ENCODE measurements at places on chromosomes 11 and 22.

DNA sequence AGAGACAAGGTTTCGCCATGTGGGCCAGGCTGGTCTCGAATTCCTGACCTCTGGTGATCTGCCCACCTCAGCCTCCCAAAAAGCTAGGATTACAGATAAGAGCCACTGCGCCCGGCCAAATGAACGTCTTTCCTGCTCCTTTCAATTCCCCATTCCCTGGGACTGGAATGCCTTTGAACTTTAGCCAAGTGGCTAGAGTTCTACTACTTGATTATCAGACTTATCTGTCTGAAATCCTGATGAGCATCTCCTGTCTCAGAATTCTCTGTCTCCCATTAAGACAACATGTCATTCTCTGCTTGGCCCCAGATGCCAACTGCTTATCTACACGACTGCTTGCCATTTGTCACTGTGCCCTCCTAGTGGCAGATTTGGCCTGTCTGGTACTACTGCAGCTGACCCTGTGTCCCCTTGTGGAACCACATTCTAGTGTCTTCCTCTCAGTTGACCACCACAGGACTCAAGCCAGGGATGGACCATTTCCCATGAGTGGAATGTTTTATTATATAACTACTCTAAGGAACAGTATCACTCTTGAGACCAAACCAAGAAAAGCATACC, 33.1 kb upstream of the IPO7 start:
- no peak for DNase-seq

DNA sequence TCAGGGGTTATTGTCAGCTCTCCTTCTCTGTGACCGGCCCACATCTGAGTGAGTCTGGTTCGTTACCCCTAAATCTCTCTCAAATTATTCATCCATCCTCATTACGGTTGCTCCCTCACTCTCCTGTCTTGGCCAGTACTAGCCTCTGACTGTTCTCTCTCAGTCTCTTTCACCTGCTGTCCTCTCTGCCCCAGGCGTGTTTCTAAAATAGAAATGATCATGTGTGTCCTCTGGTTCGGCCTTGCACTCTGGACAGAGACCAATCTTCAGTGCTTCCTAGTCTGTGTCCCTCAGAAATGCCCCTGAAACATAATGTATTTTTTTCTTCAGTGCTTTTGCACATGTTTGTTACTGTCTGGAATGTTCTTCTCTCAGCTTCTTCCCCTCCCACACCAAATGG, 4.9 kb downstream of the PSMD13 start:
- DNase-seq: no peak

DNA sequence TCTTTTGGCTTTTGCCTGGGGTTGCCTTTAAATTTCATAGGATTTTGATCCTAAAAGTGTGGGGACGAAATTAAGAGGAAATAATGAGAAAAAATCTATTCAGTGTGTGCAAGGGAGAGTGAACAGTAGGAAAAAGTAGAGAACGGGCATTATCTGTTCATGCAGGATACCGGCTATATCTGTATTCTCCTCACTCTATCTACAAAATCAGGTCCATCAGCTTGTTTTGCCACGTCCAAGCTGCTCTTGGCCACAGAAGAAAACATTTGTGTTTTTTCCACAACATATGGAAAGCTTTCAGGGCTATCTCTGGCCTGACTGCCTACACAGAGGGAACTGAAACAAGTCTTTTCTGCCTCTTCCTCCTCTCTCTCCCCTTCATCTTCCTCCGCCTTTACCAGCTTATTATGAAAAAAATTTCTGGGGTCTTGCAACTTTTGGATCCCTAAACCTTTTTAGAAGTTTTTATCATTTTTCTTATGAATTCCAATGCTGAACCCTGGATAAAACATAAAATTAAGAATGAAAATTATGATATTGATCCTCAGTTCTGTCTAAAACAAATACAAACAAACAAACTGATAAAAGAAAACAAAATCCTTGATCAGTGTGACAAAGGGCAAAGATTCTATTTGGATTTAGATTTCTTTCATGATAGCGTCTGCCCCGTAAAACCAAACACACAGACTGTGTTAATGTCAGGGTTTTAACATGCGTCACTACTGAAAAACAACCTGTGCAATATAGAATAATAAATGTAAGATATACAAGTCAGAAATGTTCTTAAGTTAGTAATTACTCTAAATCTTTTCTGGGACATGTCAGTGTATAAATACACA, 219.7 kb downstream of the CNTN5 start:
- no peak for DNase-seq

DNA sequence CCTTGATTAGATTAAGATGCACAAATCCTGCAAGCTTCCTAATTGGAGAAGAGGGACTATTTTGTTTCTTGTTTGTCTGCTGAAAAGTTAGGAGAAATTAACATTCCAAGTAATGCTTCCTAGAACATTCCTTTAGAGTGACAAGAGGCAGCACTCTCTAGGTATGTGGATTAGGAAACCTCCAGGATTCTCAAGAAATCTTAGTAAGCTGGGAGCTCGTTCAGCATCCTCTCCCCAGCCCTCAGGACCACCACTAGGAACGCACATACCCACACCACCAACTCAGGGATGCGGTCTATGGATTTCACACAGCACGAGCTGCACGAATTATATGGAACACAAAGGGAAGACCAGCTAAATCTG, 52.9 kb downstream of the NCAPD3 start:
- no peak for DNase-seq

GRCh38 chr11:133917921-133918607, 38.7 kb downstream of the IGSF9B start:
- DNase-seq: no peak

DNA sequence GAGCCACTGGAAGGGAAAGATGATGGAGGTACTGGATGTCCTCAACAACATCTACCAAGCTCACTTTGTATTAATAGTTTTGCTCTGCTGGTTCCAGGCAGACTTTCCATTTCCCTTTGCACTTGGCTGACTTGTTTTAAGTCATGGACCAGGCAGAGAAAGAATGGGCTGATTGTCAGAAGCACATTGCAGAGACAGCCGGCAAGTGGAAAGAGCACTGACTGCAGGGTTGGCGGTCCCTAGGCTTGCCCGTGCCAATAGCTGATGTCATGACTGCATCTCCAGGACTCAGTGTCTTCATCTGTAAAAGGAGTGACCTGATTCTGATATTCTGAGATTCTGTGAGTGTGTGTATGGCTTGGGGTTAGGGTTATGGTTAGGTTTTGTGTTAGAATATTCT, 20.9 kb upstream of the NNMT start:
- no peak for DNase-seq

DNA sequence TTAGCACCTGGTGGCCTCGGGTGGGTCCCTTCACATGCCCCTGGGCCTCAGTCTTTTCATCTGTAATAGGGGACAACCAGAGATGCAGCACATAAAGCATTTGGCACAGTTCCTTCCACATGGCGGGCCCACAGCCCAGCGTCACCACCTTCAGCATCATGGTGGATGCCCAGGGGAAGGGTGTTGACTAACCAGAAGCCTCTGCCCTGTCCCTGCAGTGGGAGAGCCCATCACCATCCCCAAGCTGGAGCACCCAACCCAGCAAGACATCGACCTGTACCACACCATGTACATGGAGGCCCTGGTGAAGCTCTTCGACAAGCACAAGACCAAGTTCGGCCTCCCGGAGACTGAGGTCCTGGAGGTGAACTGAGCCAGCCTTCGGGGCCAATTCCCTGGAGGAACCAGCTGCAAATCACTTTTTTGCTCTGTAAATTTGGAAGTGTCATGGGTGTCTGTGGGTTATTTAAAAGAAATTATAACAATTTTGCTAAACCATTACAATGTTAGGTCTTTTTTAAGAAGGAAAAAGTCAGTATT, 14.8 kb upstream of the UVRAG start:
- DNase-seq: no peak

DNA sequence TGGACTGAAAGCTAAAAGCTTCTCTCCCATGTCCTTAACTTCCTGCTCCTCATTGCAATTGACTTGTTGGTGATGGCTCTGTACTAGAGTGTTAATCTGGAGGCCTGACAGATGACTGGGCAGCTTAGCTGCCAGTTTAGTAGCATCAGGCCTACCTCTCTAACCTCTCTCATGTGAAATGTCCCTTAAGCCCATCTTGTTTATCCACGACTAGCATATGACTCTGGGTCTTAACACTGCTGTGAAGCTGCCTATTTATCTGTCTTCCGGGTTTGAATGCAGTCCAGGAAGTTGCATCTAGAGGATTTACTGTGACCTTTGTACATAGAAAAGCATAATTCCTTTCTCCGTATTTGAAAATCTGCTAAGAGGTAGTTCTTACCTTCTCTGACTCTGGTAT, 85.3 kb upstream of the HORMAD2 start:
- no peak for DNase-seq

GRCh38 chr22:46044621-46045458, 67.9 kb upstream of the WNT7B start:
- DNase-seq: no peak

DNA sequence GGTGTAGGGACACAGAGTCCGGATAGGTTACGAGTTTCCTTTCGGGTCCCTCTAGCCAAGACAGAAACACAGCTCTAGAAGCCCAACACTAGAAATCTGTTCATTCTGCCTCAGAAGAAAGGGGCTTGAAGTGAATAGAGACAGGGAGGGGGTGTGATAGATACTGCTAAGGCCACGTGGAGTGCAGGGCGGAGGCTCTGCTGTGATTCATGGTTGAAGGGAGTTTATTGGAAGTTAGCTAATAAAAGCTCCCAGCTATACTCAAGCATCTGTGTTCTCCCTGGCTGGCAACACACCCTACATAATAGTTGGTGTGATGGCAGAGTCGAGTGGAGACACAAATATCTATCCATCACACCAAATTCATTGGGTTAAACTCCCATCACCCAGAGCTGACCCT, 337.4 kb downstream of the CADM1 start:
- DNase-seq: no peak

DNA sequence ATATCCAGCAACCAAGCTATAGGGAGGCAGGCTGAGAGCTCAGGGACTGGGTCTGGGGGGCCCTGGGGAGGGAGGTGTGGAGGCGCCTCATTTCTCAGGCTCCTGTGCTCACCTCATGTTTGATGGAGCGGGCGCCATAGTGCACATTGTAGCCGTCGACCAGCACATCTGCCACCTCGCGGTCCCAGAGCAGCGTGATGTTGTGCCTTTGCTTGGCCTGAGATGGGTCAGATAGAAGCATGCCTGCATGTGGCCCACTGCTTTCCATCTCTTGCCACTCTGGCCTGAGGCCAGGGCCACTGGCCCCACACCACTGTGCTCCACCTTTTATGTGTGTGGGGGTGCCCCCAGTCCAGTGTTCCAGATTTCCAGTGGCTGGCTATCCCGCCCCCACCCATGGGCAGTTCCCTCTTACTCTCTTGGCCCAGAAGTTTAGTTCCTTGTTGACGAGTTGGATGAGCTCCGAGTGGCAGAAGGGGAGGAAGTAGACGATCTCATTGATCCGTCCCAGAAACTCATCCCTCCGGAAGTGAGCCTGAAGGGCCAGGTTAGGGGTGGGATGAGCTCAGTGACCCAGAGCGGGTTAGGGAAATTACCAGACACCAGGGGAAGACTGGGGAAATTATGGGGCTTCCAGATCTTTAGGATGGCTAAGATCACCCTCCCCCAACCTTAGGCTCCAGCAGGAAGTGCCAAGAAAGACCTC, 50.1 kb upstream of the PHOX2A start:
- no peak for DNase-seq

DNA sequence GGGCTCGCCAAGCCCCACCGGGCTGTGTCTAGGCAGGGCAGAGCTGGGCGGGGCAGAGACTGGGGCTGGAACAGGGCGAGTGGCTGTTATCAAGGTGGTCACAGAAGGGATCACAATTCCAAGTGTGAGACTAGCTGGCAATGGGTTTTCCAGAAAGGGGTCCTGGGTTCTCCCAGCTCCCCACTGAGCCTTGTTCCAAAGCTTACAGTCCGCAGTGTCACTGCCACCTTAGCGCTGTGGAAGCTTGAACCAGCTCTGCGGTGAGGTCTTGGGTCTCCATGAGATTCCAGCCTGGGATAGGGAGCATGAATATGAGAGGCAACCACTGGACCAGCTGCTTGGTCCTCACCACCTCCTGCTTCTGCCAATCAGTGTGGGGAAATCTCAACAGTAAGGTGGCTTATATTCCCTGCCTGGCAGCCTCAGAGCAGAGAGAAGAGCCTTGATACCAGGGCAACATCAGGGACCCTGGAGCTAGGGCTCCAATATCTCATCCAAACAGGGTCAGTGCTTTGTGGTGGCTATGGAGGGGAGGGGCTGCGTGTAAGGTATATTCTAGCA, 831 bp downstream of the CD44 start:
- no peak for DNase-seq

DNA sequence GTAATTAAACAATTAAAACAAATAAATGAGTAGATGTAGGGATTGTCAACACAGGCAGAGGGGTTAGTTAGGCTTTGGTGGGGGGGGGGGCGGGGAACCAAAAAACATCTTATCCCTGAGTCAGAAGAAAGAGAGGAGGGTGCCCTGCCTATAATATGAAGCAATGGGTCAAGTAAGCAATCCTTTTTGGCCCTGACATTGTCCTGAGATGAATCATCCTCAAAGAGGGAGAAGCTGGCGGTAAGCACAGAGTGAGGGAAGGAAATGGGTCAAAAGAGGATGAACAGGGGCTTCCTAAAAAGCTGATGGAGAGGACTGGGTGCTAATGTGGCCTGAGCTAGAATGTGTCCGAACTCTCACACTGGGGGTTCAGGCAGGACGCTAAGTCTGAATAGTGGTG, 4.7 kb downstream of the OLFML1 start:
- no peak for DNase-seq

- no peak for DNase-seq
Observed at GRCh38 chr11:124892750-124893454, 4.8 kb downstream of the ROBO4 start.

DNA sequence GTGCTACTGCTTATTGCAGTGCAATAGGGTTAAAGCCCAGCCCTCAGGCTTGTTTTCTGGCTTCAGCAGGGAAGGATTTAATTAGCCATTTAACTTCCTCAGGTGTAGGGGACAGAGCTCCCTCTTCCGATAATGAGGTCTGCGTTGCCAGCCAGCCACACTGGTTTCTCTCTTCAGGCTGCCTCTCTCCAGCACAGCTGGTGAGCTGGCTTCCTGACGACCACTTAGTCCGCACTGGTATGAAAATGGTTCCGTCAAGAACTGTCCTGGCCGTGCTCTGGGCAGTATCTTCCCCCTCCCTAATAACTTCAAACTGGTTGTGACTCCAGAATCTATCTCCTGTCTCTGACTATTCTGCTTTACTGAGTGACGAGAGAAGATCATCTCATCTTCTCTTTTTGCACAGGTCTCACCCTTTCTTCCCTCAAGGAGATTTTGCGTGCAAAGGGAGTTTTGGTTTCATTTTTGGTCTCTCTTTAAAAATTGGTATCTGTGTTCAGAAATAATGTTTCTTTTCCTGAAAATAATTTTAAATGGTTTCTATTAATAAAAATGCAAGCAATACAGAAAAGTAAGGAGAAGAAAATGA, 49.2 kb downstream of the CNTN5 start:
- no peak for DNase-seq

- DNase-seq: no peak
Observed at GRCh38 chr11:21817696-21818095, 375.2 kb upstream of the ANO5 start.

DNA sequence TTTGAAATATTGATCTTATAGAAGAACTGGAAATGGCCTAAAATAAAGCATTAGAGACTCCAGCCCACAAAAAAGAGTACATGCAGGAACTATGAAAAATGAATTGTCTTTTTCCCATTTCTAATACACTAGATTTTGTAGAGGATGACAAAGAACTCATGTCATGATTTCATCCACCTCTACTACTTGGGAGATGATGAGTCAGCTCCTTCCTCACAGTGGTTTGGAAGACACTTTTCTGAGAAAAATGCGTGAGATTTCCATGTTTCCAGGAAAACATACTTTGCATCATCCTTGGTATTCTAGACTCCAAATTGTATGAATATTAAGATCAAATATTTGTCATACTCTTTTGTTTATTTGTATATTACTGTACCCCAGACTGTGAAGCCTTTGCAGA, 500.5 kb downstream of the FAM181B start:
- no peak for DNase-seq

- DNase-seq: no peak
Observed at GRCh38 chr11:28963187-28963586, 855.0 kb downstream of the METTL15 start.
